ENCODE measurements at places on chromosomes 12 and 14. TPM values are rescaled to one million over a fixed set of nuclear protein-coding genes. Genes with fewer than 3 reads are reported as not detected.
A peak's percentile ranks its signal among the peaks of the same experiment; 100 is the strongest.

The PEX5 gene
- 26.0 TPM for total RNA-seq

The TMEM30B gene
- 3.2 TPM for total RNA-seq

The NOXRED1 gene
- total RNA-seq: 0.13 TPM

The EGLN3 gene
- total RNA-seq: 43.6 TPM

The DHRS1 gene
- total RNA-seq: 6.9 TPM

The OLR1 gene
- total RNA-seq: 0.13 TPM

GRCh38 chr14:91501348-91501747 lies 8.8 kb downstream of the PPP4R3A start:
- H3K27me3 ChIP-seq: no peaks in the 10 kb centered on the region
- no peak overlapping the region for H3K27ac ChIP-seq
- peaks cover 19% of the 10 kb centered on the region for H3K36me3 ChIP-seq
- peaks cover 2% of the 10 kb centered on the region for H3K4me1 ChIP-seq
- H3K4me3 ChIP-seq: no peak overlapping the region

GRCh38 chr14:85599939-85600338 lies 70.0 kb downstream of the FLRT2 start:
- H3K27ac ChIP-seq: peak overlapping the region; percentile 24
- peak; percentile 44 for DNase-seq
- H3K27me3 ChIP-seq: no peaks in the 10 kb centered on the region
- peaks cover 2% of the 10 kb centered on the region for H3K36me3 ChIP-seq
- no peak overlapping the region for H3K4me3 ChIP-seq

GRCh38 chr14:98070536-98070935 lies 1201.5 kb downstream of the BCL11B start:
- H3K4me3 ChIP-seq: no peak overlapping the region
- H3K27me3 ChIP-seq: no peaks in the 10 kb centered on the region
- peaks cover 9% of the 10 kb centered on the region for H3K4me1 ChIP-seq
- H3K36me3 ChIP-seq: no peaks in the 10 kb centered on the region

DNA sequence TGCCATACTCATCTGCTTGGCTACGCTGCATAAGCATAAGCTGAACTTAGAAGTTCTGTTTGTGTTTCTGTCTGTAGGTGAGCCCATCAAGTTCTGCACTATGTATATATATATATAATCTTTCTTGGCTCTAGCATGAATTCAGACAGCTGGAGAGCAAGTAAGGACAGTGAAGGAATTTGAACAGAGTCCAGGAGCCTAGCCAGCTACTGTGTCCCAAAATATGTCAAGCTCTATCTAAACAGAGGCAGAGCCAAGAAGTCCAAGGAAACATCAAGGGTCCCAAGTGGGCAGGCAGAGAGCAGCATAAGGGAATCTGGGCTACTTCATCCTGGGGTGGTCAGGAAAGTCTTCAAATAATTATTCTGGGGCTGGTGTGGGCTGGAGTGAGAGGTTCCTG lies 118.5 kb upstream of the NPAS3 start:
- no peak overlapping the region for H3K4me3 ChIP-seq
- H3K36me3 ChIP-seq: peaks cover 11% of the 10 kb centered on the region
- peak overlapping the region; percentile 50 for H3K27ac ChIP-seq
- peaks cover 16% of the 10 kb centered on the region for H3K4me1 ChIP-seq

- H3K4me1 ChIP-seq: peaks cover 30% of the 10 kb centered on the region
- DNase-seq: no peak
- no peaks in the 10 kb centered on the region for H3K27me3 ChIP-seq
- no peak overlapping the region for H3K4me3 ChIP-seq
- no peak overlapping the region for H3K27ac ChIP-seq
Observed at GRCh38 chr12:6854036-6854435, 2.1 kb downstream of the USP5 start.

DNA sequence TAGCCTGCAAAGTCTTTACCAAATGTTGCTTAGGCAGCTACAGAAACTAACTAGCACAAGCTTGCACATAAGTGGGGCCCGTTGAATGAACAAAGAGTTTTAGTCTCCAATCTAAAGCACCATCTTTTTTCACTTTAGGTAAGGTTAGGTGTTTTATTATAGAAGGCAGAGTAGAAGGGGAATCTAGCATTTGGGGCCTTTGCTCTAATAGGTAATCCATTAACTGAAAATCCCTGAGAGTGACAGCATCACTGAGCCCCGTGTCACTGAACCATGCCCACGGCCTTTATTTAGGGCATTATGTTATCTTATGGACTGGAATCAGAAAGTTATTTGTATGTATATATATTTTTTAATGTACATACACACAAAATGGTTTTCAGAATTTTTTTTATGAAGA lies 25.1 kb downstream of the CPNE8 start:
- no peak for DNase-seq
- H3K27ac ChIP-seq: no peak overlapping the region
- no peaks in the 10 kb centered on the region for H3K36me3 ChIP-seq
- no peaks in the 10 kb centered on the region for H3K4me1 ChIP-seq
- no peak overlapping the region for H3K4me3 ChIP-seq
- no peaks in the 10 kb centered on the region for H3K27me3 ChIP-seq

- no peaks in the 10 kb centered on the region for H3K27me3 ChIP-seq
- no peak overlapping the region for H3K27ac ChIP-seq
- no peak for DNase-seq
- H3K36me3 ChIP-seq: no peaks in the 10 kb centered on the region
- H3K4me3 ChIP-seq: no peak overlapping the region
Observed at GRCh38 chr12:12941450-12942350, 10.3 kb downstream of the GPRC5D start.

GRCh38 chr12:12467688-12468261 lies 94.9 kb downstream of the DUSP16 start:
- no peak overlapping the region for H3K4me3 ChIP-seq
- DNase-seq: no peak
- no peaks in the 10 kb centered on the region for H3K27me3 ChIP-seq

- peak overlapping the region; percentile 10 for H3K27ac ChIP-seq
- H3K4me1 ChIP-seq: peaks cover 15% of the 10 kb centered on the region
- no peaks in the 10 kb centered on the region for H3K36me3 ChIP-seq
Observed at GRCh38 chr14:50229681-50230080, 1.7 kb downstream of the SOS2 start.

GRCh38 chr12:87670448-87670847 lies 358.8 kb downstream of the C12orf50 start:
- DNase-seq: no peak
- H3K27me3 ChIP-seq: no peaks in the 10 kb centered on the region
- no peak overlapping the region for H3K27ac ChIP-seq
- H3K36me3 ChIP-seq: no peaks in the 10 kb centered on the region

- no peak overlapping the region for H3K27ac ChIP-seq
- no peak overlapping the region for H3K4me3 ChIP-seq
- no peaks in the 10 kb centered on the region for H3K36me3 ChIP-seq
- no peaks in the 10 kb centered on the region for H3K27me3 ChIP-seq
- DNase-seq: peak; percentile 7
Observed at GRCh38 chr14:29102996-29103395, 336.4 kb downstream of the FOXG1 start.

DNA sequence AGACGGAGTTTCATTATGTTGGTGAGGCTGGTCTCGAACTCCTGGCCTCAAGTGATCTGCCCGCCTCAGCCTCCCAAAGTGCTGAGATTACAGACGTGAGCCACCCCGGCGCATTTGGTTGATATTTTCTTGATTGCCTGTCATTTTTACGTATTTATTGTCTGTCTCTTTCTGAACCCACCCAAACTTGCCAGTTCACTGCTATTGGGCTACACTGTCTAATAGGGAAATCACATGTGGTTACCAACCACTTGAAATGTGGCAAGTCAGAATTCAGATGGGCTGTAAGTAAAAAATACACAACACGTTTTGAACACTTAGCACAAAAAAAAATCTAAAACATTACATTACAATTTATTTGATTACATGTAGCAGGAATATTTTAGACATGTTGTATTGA lies 2.1 kb downstream of the WSB2 start:
- no peak overlapping the region for H3K27ac ChIP-seq
- DNase-seq: no peak
- peaks cover 19% of the 10 kb centered on the region for H3K4me1 ChIP-seq
- no peak overlapping the region for H3K4me3 ChIP-seq

GRCh38 chr12:69919495-69919894 lies 94.5 kb downstream of the MYRFL start:
- H3K4me3 ChIP-seq: no peak overlapping the region
- no peaks in the 10 kb centered on the region for H3K27me3 ChIP-seq
- H3K27ac ChIP-seq: peak overlapping the region; percentile 92
- no peaks in the 10 kb centered on the region for H3K36me3 ChIP-seq
- peak; percentile 94 for DNase-seq

- no peaks in the 10 kb centered on the region for H3K4me1 ChIP-seq
- H3K36me3 ChIP-seq: peaks cover 11% of the 10 kb centered on the region
- no peaks in the 10 kb centered on the region for H3K27me3 ChIP-seq
- H3K4me3 ChIP-seq: no peak overlapping the region
Observed at GRCh38 chr12:48917857-48918537, 7.3 kb downstream of the FKBP11 start.

DNA sequence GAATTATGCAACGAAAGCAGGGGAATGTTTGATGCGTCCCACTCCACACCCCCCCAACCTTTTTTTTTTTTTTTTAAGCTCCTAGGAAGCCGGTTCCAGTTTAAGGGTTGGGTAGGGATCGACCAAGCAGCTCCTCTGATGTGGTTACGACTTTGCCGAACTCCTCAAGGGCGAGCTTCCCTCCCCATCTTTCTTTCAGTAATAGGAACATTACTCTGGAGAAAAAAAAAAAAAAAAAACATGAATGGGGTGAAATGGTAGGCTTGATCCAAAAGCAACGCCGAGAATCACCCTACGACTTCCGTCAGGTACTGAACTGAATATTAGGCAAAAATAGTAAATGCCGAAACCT lies 9.6 kb downstream of the BMP4 start:
- peaks cover 23% of the 10 kb centered on the region for H3K27me3 ChIP-seq
- no peak overlapping the region for H3K27ac ChIP-seq
- no peak for DNase-seq
- peaks cover 22% of the 10 kb centered on the region for H3K4me1 ChIP-seq
- peaks cover 25% of the 10 kb centered on the region for H3K36me3 ChIP-seq
- peak overlapping the region; percentile 31 for H3K4me3 ChIP-seq

Measured in muscle of leg (tissue), 16 donors.